ENCODE measurements at places on chromosomes 7 and 10.

DNA sequence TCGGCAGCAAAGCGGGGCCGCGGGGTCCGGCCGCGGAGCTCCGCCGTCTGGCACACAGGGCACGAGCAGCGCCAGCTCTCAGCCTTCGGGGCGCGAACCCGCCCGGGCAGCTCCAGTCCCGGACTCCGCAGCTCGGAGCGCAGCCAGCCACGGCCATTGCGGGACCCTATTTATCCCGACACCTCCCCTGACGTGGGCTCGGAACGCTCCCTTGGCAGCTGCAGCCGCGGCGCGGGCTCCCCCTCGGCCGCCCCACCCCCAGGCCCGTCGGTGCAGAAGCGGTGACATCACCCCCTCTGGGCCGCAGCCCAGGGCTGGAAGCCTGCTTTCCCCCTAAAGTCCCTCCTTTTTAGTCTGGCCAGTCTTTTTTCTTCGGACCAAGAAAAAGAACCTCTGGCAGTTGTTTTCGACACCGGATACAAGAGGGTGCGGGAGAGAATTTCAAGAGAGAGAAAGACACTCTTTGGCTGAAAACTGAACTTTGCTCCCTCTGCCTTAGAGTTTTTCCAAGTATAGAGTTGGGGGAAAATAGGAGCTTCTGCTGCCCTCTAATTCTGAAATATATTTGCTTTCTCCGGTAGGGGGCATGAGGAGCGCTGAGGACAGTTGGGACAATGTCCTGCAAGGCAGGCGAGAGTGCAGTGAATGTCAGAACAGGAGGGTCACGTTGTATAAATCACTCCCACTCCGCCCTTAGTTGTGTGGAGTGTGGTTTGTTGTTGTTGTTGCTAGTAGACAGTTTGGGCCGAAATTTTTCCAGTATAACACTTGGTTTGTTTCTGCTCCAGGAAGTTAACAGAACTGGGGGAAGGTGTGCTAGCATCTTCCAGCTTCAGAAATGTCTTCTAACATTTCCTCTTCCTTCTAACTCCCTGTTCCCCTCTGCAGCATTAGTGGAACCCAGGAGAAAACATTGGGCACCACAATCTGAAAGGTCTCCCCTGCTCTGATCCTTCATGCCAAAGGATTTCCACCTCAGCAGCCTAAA, at the start of gene SFRP4:
Gene SFRP4 (minus strand): TSS at position 145 of the 988 bp plus-strand sequence. CDS start 280 bp downstream, outside the sequence.
- no peak for DNase-seq

GRCh38 chr10:127374901-127375300, 174.2 kb upstream of the NPS start:
- no peak for DNase-seq

- no peak for DNase-seq
Measured at GRCh38 chr10:79165070-79165778, 96.5 kb downstream of the ZMIZ1 start.

GRCh38 chr7:94333810-94334209, 60.9 kb upstream of the COL1A2 start:
- DNase-seq: no peak

DNA sequence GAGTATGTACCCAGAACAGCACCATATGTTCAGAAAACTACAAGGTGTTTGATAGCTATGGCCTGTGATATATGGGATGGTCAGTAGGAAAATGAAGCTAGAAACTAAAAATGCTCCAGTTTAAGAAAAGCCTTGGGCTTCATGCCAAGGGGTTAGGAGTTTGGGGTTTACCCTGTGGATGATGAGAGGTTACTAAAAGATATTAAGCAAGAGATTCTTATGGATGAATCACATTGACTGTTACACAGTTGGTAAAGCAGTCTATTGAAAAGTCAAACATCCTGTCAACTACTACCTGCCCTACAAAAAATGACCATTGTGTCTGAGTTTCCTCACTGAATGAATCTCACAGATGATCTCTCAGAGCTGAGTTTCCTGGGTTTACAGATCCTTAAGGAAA, 166.2 kb upstream of the INHBA start:
- no peak for DNase-seq

DNA sequence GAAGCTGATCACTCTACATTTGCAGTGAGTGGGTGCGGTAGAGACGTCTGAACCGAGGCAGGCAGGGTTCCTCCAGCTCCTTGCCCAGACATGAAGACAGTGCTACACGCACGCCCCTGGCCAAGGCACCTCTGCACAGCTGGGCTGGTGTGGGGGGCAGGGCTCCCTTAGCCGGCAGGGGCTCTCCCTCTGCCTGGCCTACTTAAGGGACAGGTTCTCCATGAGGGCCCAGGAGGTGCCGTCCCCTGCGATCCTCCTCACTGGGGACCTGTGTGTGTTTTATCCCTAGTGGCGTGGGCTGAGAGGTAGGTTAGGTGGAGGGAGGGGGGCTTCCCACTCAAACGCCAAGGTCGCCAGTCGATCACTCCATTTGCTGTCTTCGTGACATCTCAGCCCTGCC, 35.3 kb downstream of the IL15RA start:
- no peak for DNase-seq

DNA sequence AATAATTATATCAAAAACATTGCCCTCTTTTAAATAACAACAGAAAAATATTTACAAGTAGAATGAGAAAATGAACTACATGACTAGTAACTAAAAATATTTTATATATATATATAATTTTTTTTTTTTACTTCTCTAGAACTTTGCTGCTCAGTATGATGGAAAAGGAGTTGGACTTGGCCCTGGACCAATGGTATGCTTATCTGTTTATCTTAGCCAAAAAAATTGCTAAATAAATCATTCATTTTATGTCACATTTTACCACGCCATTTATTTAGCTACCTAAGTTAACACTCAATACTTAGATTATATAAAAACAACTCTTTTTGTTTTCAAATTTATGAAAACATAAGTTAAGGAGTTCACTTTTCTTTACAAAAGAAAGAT, 6.7 kb downstream of the COL1A2 start:
- DNase-seq: no peak

GRCh38 chr10:86336341-86336740, 30.3 kb downstream of the GRID1 start:
- DNase-seq: peak; percentile 2

GRCh38 chr10:12055732-12056131, 13.0 kb upstream of the DHTKD1 start:
- no peak for DNase-seq

DNA sequence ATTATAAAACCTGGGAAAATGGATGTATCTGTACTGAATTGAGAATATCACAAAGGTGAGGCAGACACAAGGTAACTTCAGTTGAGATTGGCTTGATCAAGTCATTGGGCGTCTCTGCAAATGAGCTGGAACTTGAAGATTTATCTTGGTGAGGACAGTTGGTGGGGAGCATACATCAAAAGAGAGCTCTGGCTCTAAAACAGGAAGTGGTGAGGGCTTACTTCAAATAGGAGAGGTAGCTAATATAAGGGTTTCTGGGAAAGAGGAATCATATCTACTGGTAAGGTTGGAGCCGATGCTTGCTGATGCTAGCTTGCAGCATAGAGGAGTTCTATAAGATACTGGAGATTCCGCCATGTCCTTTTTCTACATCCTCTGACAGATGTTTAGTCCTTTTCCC, 39.9 kb upstream of the FGL2 start:
- DNase-seq: no peak

DNA sequence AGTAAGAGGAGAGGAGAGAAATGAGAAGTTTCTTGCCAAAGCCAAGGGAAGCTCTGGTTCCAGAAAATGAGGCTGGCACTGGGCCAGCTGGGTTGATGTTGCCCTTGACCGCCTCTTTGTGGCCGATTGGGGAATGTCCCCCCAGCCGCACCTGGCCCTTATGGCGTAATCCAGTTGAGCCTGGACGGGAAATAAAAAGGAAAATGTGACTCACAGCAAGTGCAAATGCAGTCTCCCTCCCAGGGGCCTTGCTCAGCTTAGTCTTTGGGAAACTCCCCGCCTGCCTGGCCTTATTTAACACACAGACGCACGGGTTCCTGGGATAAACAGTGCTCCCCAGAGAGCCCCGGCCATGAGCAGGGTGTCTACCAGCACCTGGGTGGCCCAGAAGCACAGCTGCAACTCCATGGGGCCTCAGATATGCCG, 174.8 kb downstream of the KIAA1217 start:
- no peak for DNase-seq

DNA sequence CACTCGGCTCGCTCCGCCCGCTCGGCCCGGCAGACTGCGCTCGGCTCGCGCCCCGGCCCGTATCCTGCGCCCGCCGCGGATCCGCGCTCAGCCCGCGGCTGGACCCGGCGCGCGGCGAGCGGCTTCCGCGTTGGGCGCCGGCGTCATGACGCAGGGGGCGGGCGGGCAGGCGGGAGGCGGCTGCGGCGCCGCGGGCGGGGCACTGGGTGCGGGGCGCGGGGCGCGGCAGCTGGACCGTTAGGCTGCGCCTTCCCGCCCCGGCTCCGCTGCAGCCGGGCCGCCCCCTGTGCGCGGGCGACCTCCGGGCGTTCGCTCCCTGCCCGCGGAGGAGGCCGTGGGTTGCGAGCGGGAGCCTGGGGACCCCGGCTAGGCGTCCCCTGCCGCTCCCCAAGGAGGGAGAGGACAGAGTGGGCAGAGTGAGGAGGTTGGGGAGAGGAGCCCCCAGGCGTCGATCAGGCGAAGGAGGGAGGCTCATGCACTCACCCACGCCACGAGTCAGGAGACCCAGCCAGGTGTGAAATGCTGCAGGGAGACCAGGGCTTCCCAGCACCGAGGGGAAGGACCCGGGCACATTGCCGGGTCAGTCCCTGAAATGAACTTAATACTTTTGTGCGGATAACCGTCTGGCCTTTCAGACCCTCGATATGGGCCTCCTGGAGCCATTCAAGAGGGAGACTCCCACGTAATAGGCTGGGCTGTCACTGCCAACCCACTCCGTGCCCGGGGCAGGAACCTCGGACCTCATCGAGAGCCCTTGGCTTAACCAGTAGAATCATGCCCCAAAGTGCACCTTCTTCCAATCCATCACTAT, at the start of gene PIP4K2A:
Gene PIP4K2A (minus strand): TSS at position 100 of the 811 bp plus-strand sequence. CDS start 252 bp downstream, outside the sequence.
- DNase-seq: peak; percentile 80

GRCh38 chr10:102814453-102814871, 22.8 kb downstream of the CYP17A1 start:
- DNase-seq: no peak

DNA sequence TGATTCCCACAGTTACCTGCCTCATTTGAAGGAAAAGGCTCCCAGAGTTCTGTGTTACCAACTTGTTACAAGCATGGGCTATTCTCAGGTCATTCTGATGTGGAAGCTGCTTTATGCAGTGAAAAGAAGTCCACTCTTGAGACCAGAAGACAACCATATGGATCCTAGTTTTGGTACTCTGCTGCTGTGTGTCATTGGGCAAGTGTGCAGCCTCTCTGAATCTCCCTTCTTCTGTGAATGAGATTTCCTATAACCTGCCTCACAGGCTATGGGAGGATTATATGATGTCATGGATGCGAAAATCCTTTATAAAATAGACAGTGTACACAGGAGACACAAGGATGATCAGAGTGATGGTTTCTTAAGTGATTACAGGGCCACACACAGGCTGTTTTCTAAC, 166.1 kb downstream of the ARID5B start:
- DNase-seq: no peak

GRCh38 chr10:110817614-110818013, 54.1 kb upstream of the PDCD4 start:
- DNase-seq: no peak

DNA sequence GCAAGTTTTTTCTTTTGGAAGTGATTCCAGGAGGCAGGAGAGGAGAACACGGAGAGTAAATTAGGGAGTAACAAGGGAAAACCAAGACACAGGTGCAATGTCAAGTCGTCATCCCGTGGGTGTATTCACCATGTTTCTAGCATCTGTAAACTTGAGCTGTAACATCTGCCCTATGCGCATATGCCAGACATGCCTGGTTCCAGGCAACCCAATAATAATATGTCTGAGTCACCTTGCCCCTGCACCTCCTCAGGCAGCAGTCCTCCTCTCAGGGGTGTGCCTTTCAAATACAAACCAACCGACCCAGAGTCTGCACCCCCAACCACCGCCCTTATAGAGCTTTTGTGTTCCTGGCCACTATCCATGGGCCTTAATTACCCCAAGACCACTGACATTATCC, 107.0 kb upstream of the PDE1C start:
- DNase-seq: no peak

GRCh38 chr7:6407434-6407833, 40.3 kb downstream of the DAGLB start:
- DNase-seq: no peak

- DNase-seq: no peak
Measured at GRCh38 chr7:129772646-129773280, 161.2 kb downstream of the NRF1 start.

- peak; percentile 45 for DNase-seq
Measured at GRCh38 chr7:150481186-150481920, 30.9 kb downstream of the GIMAP8 start.

DNA sequence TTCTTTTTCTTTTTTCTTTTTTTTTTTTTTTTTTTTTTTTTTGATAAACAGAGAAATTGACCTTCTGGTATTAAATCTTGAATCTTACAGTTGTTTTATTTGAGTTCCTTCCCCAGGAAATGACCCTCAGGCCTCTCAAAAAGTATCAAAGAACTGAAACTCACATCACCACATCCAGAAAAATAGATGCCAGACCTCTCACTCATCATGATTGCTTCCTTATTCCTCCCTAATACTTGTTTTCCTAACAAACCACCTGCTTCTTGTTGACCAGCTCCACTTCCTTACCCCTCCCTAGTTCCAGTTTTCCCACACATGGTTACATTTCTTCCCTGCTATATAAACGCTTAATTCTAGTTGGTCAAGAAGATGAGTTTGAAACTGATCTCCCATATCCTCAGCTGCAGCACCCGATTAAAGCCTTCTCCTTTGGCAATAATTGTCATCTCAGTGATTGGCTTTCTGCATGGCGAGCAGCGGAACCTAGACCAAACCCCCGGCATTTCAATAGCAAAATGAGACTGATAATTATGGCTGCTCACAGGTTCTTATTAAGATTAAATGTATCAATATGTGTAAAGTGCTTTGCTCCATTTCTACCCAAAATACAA, 681.1 kb upstream of the AUTS2 start:
- no peak for DNase-seq

GRCh38 chr7:28005075-28005846, 175.3 kb downstream of the JAZF1 start:
- no peak for DNase-seq

GRCh38 chr7:199483-200249, 7.3 kb downstream of the FAM20C start:
- DNase-seq: no peak

GRCh38 chr7:40147371-40148246, 12.8 kb downstream of the SUGCT start:
- DNase-seq: no peak

DNA sequence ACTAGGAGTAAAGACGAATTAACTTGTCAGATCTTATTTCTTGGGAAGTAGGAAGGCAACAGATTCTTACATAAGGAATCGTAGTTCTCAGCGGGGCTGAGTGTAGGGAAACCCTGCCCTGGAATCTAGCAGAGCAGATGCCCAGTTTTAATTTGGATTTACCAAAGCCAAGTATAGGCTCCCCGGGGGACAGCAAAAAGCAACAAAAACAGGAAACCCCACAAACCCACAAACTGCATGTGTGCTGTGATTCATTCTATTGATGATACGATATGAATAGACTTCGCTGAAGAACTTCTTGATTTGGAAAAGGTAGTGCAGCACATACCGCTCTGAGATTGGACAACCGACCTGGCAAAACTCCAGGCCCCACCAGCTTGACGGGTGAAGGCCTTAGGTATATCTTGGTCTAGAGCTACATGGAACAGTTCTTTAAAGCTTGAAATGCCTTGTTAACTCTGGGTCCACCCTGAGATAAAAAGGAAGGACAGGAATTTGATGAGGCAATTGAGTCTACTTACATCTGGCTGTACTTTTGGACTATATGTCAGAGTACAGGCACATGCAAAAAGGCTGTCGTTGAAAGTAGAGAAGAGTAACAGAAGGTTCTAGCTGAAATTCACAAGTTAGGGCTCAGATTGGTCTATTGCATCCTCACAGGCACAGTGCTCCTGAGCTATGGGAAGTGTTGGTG, 49.1 kb downstream of the STRA8 start:
- DNase-seq: no peak

GRCh38 chr10:33861016-33861704, 526.7 kb upstream of the NRP1 start:
- DNase-seq: no peak

Measured in activated CD8-positive, alpha-beta memory T cell treated with anti-CD3 and anti-CD28 coated beads, Interleukin-2, amount 50 U/mL, for 4 hours (primary cell).